ENCODE measurements at places on chromosomes 4 and X. TPM values are rescaled to one million over a fixed set of nuclear protein-coding genes. Genes with fewer than 3 reads are reported as not detected.

MTM1 gene
- 5.4 TPM for total RNA-seq

PLAC8 gene
- total RNA-seq = 2.6 TPM

FAM184B gene
- not detected for total RNA-seq

CLDN34 gene
- not detected for total RNA-seq

Data from body of pancreas (tissue), 4 donors.